ENCODE measurements at places on chromosomes 13 and 19.
A peak's percentile ranks its signal among the peaks of the same experiment; 100 is the strongest.

DNA sequence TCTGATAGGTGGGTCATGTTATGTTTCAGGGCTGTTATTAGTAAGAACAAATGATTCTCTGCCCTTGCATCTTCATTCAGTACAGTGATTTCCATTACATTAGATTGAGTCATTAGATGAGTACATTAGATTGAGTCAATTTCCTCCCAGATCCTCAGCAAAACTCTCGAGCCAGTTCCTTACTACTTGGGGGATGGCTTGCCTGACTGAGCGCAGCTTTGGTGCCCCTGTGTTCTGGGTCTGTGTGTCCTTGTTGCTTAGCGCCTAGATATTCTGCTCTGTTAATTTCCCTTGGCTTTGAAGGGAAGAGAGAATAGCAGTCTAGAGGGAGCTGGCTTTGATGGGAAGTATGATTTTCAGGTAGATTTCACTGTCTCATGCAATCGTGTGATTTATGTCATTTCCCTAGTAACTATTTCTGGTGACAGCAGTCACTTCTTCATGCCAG lies 19.1 kb upstream of the SCEL start:
- DNase-seq: no peak

DNA sequence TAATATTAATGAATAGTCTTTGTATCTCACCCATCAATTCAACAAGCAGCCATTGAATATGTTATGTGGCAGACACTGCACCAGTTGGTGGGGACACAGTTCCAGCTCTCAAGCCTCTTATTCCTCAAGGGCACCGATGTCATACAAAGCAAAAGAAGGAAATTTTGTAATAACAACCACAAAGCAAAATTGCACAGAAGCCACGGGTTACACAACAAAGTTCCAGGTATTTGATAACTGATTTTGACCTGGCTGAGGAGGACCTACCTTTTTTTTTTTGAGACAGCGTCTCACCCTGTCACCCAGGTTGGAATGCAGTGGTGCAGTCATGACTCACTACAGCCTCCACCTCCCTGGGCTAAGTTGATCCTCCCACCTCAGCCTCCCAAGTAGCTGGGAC lies 266.7 kb downstream of the FOXO1 start:
- DNase-seq: no peak

GRCh38 chr19:10402441-10403038 lies 802 bp downstream of the CDC37 start:
- DNase-seq: no peak

DNA sequence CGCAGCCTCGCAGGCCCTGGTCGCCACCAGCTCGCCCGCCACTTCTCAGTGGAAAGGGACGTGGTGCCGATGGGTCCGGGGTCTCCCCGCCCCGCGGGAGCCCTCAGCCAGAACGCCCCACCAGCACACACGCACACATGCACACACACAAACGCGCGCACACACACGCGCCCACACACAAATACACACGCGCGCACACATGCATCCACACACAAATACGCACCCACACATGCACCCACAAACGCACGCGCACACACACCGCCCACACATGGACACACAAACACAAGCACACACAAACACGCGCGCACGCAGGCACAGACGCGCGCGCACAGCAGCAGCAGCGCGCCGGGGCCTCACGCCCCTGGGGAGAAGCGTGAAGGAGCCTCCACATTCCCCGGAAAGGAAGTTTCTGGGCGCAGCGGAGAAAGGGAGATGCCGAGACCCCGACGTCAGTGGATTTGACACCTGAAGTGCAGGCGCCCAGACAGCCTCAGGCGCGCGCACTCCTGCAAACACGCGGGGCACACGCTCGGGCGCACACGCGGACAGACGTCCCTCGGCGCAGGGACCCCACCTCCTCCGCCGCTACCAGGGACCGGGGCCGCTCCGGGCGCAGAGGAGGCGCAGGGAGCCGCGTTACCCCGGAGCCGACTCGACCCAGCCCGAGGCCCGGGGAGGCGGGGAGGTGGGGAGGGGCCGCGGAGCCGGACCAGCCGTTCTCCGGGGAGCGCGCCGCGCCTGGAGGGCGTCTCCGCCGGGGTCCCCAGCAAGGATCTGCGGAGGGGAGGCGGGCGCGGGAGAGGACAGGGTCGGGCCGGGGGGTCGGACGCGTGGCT lies 622 bp downstream of the RASA3 start:
- peak; percentile 57 for DNase-seq

DNA sequence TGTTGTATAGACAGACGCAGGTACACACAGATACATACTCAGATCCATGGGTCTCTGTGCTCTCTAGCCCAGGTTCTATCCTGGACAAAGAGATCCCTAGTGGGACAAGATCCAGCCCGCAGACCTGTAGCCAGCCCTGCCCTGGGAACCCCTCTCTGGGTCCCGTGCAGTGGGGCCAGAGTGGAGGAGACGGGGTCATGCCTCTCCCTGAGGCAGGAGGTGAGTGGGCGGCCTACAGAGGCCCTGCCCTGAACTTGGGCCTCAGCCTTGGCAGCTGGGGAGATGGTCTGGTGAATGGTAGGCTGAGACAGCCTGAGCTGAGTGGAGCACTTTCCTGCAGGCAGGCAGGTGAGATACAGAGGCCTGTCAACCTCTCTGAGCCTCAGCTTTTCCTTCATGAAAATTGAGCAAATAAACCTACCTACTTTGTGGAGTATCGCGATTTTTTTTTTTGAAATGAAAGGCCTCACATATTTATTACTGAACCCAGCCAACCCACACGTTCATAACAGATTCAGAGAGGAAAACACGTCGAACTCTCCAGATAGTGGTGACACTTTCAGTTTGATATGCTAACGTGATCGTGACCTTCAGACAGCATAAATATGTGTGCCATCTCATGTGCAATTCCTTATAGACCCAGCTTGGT lies 3.4 kb upstream of the JUND start:
- DNase-seq: no peak

GRCh38 chr13:28679628-28680027 lies 20.7 kb downstream of the POMP start:
- no peak for DNase-seq

DNA sequence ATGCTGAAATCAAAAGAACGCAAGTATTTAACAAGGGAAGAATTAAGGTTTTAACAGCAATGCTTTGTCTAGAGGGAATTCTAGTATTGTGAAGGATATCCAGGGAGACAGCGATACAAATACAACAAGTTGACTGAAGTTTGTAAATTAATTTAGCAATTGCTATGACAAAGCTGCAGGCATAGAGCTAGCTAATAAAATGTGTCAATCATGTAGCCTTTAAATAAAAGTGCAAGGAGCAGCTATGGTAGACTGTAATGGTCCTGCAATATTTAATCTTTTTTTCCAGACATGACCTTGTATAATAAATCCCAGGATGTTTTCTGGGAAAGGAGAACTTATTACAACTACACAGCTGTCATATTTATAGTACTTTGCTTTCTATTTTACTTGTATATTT lies 779.3 kb downstream of the SLITRK5 start:
- DNase-seq: no peak

DNA sequence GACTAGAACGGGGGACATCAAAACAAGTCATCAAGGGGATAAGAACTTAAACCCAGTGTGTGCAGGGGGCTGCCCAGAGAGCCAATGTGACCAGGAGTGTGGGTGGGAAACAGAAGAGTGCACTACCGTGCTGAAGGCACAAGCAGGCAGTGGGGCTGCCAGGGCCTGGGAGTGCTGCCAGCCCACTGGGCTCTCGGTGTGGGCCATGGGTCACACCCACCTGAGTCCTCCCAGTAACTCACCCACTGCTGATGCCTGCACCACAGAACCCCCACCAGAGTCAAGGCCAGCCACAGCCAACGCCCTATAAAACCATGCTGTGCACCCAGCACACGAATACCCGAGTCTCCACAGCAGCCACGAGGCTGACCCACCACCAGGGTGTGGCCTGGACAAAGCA lies 8.5 kb downstream of the MED26 start:
- no peak for DNase-seq

DNA sequence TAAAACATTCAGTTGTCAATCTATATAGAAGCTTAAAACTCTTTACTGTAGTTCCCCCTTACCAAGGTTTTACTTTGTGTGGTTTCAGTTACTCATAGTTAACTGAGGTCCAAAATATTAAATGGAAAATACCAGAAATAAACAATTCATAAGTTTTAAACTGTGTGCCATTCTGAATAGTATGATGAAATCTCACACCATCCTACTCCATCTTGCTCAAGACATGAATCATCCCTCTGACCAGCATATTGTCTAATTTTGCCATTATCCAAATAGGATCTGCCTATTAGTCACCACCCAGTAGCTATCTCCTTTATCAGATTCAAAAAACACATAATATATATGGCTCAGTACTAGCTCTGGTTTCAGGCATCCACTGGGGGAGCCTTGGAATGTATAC lies 22.4 kb downstream of the ZNF571 start:
- no peak for DNase-seq

- DNase-seq: no peak
Measured at GRCh38 chr19:688214-688613, 7.0 kb downstream of the PRSS57 start.

- DNase-seq: no peak
Measured at GRCh38 chr13:94860981-94861407, 148.6 kb upstream of the SOX21 start.

DNA sequence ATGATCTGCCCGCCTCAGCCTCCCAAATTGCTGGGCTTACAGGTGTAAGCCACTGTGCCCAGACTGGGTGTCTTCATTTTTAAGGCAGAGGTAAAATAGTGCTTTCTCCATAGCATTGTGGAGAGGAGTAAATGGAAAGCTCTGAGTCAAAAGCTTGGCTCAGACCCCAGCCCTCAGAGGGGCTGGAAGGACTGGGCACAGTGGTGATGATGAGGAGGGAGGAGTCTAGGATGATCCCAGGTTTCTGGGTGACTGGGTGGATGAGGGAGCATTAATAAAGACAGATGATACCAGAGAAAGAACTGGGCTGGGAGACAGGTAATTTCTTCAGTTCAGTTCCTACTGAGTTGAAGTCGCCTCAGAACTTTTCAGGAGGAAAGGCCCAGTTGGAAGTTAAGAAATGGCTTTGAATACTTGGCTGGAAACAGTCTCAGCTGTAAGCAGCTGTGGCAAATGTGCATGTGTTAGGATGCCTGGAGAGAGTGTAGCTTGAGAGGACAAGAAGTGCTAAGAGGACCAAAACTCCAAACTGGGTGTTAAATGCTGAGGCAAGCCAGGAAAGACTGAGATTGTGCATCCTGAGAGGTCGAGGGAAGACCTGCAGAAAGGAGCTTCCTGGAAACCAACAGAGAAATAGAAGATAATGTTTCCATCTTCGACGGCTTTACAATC lies 37.1 kb upstream of the MEDAG start:
- DNase-seq: no peak

DNA sequence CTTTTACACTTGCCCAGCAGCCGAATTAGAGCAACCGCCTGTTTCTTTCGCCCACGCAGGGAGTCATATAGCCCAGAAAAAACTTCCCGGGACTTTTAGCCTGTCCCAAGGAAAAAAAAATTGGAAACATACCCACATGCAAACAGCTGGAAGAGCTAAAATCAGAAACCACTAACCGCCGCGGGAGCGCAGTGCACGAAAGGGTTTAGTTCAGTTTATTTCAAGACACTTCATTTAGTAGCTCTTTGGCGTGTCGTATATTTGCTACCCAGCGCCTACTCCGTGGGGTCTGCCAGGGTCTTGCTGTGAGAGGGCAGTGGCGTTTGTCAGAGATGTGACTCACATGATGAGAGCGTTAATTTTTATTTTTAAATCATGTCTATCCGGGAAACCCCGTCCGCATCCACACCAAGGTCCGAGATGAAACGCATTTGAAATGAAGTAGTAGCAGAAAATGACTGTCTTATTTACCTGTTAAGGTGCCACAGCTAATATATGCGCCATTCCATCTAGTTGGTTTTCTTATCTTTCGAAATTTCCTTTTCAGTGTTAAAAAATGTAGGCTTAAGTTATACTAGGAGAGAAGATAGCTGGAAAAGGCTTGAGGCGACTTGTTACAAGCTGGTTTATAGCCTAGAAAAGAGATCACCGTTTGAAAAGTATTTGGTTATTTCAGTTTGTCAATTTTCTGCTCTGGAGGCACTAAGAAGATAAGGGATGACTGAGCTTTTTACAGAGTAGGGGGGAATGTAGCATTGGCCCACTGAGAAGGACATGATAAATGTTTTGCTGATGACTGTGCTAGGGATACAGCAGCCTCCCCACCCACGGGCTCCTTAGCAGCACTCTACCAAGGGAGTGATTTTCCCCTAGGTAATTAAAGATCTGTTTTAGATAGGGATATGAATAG lies 1.7 kb downstream of the KLF5 start:
- DNase-seq: no peak

DNA sequence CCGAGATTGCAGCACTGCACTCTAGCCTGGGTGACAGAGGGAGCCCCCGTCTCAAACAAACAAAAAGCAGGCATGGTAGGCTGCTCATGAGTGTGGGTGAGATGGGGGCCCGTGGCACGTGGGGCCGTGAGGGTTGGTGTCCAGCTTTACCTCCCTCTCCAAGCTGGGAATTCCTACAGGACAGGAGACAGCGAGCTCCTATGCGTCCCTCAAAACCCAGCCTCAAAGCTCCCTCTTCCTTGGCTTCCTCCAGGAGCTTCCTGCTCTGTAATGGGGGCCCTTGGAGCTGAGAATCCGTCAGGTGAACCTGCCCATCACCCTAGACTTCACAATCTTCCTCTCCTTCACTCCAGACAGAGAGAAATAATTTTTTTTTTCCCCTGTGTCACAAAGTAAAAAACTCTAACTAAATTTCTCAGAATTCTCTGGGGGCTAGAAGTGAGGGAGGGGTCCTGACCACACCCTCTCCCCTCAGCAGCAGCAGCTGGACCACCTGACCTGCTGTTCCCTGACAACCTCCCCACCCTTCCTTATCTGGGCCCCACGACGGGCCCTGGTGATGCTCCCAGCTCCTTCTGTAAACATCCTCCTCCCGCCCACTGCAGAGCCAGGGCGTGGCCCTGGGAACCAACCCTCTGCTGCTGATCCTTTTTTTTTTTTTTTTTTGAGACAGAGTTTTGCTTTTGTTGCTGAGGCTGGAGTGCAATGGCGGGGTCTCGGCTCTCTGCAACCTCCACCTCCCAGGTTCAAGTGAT lies 22.1 kb upstream of the WDR18 start:
- DNase-seq: no peak

DNA sequence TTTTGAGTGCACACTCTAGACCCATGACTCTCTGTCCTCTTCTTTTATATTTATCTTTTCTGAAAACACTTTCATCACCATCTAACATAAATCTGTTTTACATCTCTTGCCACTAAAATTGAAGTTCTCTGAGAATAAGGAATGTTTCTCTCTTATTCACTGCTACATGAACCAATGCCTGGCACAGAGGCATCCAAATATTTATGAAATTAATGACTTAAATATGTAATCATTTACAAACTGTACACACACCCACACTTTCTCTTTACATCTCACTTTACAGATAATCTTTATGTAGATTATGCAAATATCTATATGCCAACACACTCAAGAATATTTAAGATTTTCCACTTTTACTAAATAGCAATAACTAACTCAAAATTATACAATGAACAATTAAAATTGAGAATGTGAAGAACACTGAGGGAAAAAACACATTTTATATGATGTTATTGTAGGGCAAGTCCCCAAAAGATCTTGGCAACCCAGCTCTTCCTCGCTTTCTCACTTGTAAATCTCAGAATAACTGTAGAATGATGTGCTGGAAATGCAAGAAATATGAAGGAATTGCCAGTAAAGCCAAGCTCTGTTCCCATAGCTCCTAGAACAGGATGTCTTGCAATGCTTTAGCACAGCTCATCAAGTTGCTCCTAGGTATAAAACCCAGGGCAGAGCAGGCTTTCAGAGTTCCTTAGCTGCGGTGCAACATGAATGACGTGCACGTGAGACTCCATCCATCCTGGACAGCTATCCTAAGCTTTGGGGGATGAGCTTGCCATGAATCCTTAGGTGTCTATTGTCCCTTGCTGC lies 50.7 kb downstream of the UGGT2 start:
- DNase-seq: no peak
